WTC11 (cell line): ENCODE measurements at places on chromosomes 3 and 15.

GRCh38 chr3:36740787-36741186, 23.6 kb downstream of the DCLK3 start:
- no peak for DNase-seq

DNA sequence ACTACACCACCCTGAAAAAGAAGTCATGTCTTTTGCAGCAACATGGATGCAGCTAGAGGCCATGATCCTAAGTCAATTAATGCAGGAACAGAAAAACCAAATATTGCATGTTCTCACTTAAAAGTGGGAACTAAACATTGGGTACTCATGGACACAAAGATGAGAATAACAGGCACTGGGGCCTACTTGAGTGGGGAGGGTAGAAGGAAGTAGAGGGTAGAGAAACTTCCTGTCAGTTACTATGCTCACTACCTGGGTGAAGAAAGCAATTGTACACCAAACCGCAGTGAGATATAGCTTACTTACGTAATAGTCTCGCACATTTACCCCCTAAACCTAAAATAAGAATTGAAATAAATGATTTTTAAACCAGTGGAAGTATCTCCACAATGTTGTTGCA, 480.5 kb upstream of the ARRDC4 start:
- DNase-seq = no peak

DNA sequence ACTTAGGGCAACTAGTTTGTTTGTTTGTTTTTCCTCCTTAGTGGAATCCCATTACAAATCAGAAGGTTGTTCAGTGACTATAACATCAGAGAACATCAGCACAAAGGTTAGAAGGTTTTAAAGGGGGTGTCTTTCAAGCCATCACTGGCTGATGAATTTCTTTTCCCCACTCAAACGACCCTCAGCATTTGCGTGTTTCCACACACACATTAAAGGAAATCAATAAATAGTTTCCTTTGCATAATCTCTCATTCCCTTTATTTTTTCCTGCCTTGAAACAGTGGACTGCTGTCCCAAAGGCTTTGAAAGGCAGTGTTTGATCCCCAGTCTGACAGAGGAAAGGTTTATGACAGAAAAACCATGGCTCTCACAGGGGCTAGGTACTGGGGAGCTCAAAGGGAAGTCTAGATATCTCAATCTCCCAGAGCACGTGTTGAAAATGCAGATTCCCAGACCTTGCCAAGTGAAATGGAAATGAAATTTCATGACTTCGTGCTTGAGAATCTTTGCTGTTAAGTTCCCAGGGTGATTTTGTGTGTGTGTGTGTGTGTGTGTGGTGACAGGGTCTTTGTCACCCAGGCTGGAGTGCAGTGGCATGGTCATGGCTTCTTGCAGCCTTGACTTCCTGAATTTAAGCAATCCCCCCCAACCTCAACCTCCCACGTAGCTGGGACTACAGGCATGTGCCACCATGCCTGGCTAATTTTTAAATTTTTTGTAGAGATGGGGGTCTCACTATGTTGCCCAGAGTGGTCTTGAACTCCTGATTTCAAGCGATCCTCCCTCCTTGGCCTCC, 2.2 kb upstream of the INTS14 start:
- no peak for DNase-seq

DNA sequence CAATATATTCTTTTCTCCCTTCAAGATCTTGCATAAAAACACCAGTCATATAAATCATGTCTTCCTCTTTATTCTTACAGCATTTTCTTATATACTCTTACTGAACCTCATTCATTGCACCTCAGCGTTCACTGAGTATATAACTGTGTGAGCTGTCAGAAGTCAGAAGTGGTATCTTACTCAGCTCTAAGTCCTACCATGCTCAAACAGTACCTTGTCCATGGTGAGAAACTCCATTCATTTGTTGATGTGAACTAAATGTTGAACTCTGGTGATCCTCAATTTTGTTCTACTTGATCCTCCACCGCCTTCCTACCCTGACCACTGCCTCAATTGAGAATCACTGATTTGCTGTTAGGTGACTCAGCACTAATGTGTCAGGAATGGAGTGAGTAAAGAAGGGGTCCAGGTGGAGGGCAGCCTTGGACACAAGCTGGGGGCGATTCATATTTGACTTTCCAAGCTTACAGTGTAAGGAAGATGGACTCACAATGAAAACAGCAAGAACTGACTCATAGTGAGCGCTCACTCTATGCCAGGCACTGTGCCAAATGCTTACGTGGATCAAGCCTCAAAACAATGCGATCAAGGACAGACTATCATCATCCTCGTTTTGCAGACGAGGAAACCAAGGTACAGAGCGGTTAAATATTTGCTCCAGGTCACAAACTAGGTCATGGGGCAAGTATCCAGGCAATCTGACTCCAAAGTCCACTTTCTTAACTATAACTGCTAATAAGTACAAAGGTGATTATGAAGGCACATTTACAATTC, 13.5 kb upstream of the ZFYVE19 start:
- DNase-seq = no peak

DNA sequence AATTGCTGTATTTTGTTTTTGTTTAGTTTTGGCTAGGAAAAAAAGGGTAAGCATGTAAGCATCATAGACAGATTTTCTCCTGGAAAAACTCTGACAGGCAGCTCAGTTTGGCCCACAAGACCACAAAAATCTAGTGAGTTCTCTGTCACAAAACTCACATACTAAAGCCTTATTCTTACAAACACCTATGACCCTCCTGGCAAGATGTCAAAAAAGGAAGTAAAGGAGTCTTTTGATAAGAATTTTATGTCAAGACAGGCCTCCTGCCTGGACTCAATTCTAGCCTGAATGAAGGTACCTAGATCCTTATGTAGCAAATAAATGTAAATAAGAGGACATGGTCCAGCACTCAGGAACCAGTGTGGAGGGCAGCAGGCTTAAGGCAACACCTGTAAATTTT, 668.3 kb upstream of the ZNF385D start:
- no peak for DNase-seq

DNA sequence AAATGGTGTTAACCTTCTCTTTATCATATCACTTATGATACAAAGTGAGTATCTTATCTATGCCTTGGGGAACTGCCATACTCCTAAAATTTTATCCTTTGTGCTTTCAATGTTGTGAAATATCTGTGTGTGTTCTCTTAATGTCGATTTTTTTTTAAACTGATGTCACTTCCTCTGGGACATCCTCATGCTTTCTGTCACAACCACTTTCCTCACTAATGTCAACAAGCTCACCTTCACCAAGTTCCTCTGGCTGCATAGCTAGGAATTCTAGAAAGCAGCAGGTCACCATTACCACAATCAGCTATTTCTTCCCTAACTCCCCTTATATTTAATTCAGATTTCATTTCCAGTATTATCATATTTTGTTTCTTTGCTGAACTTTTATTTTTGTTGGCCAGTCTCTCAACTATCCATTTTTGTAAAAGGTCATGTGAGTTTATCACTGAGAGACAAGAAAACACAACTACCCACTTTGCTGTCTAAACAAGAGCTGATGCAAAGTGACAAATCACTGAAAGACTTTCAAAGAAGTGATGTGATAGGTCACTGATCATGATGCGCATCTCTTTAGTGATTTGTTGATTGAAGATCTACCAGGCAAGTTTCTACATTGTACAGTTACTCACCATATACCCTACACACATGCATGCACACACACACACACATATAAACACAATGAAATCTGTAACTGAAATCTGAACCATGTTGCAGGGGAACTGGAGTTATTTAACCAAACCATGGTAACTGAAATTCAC, 369.0 kb downstream of the ULK4 start:
- no peak for DNase-seq

GRCh38 chr3:29100292-29100691, 180.6 kb upstream of the RBMS3 start:
- no peak for DNase-seq

GRCh38 chr3:101063401-101063800, 70.2 kb upstream of the ABI3BP start:
- DNase-seq = no peak

DNA sequence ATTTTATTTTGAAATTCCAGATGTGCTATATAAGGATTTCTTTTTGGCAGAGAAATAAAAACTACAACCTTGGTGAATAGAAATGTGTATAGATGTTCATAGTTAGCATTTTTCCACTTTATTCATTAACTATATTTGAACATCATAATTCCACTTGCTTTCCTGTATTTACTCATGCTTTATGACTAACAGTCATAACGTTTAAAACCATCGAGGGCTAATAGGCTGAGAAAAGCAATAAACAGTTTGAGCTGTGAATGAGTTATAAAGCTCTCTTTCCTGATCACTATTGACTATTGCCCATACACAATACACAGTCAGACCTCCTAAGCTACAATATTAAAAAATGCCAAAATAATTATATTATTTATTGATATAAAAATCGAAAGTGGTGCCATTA, 502.1 kb upstream of the RASGRP1 start:
- DNase-seq = no peak

DNA sequence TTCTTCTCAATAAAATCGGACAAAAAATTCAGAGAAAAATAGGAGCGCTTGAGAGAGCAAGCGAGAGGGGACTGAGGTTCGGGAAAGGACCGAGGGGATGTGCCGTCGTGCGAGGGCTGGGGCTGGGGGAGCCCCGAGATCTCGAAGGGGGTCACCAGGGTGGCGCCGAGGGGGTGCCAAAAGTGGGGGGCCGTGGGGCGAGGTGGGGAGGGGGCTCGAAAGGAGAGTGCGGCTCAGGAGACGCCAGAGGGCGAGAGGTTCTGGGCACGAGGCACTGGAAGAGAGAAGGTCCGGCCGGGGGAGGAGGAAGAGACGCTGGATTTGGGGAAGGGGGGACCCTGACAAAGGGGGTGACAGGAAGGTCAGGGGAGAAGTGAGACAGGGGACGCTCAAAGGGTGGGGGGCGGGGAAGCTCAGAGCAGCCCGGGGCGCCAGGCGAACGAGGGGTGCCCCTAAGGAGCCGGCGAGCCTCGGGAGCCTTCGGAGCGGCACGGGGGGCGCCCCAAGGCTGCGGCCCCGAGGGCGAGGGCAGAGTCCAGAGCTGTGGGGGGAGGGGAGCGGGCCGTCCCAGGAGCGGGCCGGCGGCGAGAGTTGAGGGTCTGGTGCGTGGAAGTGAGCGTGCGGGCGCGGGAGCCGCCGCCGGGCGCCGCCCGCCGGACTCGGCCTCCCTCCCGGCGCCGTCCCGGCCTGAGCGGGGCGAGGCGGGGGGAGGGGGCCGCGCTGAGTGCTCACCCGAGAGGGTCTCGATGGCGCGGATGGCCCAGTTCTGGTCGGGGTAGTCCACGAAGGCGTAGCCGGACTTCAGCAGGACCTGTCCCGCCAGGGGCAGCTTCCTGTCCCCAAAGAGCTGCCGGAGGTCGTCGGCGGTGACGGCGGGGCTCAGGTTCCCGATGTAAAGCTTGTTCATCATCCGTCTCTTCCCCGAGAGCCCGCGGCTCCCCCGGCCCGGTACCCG, 514 bp downstream of the IGF2BP2 start:
- peak; percentile 36 for DNase-seq

- no peak for DNase-seq
These were observed 1.2 kb upstream of the ZBTB20 start for GRCh38 chr3:115148142-115148790.

DNA sequence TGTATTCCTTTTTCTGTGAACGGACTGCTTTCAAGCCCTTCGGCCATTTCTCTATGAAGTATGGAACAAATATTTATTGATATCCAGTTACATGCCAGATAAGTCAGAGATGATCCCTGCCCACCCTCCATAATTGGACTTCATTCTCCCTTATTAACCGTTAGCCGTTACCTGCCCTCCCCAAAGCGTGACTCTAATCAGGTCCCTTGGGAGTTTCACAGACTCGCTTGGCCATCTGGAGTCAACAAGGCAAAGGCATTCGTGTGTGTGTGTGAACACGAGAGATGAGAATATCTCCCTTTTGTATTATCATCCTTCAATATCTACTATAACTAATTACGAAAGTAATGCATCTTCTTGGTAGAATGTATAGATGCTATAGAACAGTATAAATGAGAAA, 314.5 kb downstream of the TLE3 start:
- DNase-seq = no peak

DNA sequence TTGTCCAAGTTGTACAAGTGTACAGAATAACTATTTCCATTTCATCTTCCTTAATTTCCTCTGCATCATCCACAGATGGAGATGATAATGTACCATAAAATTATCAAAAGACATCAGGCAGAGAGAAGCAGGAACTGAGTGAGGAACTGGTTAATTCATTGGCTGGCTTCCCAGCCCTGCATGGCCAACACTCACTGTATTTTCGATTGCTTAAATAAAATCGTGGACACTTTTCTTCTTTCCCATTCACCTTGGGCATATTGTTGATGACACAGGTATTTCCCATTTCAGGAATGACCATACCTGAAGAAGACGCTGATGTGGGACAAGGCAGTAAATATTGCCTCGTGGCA, 144.2 kb upstream of the ABHD17C start:
- no peak for DNase-seq

- no peak for DNase-seq
These were observed 17.6 kb downstream of the EXOSC7 start for GRCh38 chr3:44993471-44994205.
